ENCODE measurements at places on chromosomes 5 and 9. TPM values are rescaled to one million over a fixed set of nuclear protein-coding genes. Genes with fewer than 3 reads are reported as not detected.

The ZDHHC21 gene
- 2.1 TPM for polyA plus RNA-seq

- H3K27me3 ChIP-seq = no peaks in the 10 kb centered on the region
- no peaks in the 10 kb centered on the region for H3K36me3 ChIP-seq
- H3K4me3 ChIP-seq = no peak overlapping the region
- no peak for DNase-seq
- H3K4me1 ChIP-seq = no peaks in the 10 kb centered on the region
Measured at GRCh38 chr5:7419846-7420245, 23.9 kb downstream of the ADCY2 start.

GRCh38 chr5:75847561-75848021, 130.4 kb upstream of the POC5 start:
- H3K27ac ChIP-seq = no peak overlapping the region
- H3K36me3 ChIP-seq = no peaks in the 10 kb centered on the region
- no peaks in the 10 kb centered on the region for H3K4me1 ChIP-seq
- DNase-seq = no peak

The ADRA1B gene
- 6.0 TPM for polyA plus RNA-seq

- H3K4me3 ChIP-seq = no peak overlapping the region
- peaks cover 2% of the 10 kb centered on the region for H3K4me1 ChIP-seq
- H3K36me3 ChIP-seq = peaks cover 9% of the 10 kb centered on the region
- no peak overlapping the region for H3K27ac ChIP-seq
- no peaks in the 10 kb centered on the region for H3K27me3 ChIP-seq
Measured at GRCh38 chr5:14342306-14342705, 199.2 kb downstream of the TRIO start.
